ENCODE measurements at places on chromosomes 5 and 9.

GRCh38 chr5:121851643-121852574 lies at the start of gene FTMT:
Gene FTMT (plus strand): TSS chr5:121851882. CDS start chr5:121851964, 82 bp downstream.
- DNase-seq, result peak; percentile 57

GRCh38 chr5:130335117-130335516 lies 430.9 kb downstream of the CHSY3 start:
- no peak for DNase-seq

DNA sequence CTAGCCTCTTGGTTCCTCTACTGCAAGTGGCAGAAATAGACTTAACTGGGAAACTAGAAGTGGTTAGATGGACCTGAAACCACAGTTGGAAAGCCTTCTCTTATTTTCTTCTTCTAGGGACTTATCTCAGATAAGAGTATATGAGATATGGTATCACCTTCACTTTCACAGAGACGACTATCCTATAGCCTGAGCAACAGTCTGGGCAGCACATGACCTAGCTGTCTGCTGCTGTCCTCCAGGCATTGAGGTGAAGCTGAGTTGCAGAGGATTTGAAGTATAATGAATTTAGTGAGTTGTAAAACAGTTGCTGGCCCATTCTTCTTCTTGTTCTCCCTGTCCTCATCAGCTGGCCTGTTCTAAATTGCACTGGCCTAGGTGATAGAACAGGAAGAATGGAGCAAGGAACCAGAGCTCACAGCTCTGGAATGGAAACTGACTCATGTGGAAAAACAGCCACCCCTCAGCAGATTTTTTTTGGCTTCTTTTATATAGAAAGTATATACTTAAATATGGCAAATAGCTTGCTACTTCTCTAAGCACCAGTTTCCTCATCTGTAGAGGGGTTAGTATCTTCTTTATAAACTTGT lies 27.8 kb downstream of the RECK start:
- no peak for DNase-seq

- no peak for DNase-seq
Measured at GRCh38 chr9:76897804-76898525, 7.9 kb downstream of the PRUNE2 start.

DNA sequence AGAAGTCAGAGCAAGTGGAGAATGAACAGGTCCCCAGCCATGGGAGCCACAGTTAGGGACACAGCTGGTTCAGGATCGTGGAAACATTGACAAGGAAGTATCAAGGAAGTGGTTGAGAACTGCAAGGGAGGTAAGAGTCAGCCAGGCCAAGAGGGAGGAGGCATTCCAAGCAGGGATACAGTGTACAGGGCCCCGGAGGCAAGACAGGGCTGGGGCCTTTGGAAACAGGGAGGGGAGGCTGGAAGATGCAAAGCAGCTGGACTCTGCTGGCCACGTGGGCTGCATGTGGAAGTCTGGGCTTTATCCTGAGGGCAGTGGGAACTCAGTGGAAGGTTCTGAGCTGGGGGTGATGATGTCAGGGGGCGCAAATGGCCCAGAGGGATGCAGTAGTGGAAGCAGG lies 14.2 kb downstream of the CCDC180 start:
- DNase-seq, result no peak

GRCh38 chr9:33379666-33380389 lies 22.5 kb downstream of the AQP7 start:
- peak; percentile 40 for DNase-seq

DNA sequence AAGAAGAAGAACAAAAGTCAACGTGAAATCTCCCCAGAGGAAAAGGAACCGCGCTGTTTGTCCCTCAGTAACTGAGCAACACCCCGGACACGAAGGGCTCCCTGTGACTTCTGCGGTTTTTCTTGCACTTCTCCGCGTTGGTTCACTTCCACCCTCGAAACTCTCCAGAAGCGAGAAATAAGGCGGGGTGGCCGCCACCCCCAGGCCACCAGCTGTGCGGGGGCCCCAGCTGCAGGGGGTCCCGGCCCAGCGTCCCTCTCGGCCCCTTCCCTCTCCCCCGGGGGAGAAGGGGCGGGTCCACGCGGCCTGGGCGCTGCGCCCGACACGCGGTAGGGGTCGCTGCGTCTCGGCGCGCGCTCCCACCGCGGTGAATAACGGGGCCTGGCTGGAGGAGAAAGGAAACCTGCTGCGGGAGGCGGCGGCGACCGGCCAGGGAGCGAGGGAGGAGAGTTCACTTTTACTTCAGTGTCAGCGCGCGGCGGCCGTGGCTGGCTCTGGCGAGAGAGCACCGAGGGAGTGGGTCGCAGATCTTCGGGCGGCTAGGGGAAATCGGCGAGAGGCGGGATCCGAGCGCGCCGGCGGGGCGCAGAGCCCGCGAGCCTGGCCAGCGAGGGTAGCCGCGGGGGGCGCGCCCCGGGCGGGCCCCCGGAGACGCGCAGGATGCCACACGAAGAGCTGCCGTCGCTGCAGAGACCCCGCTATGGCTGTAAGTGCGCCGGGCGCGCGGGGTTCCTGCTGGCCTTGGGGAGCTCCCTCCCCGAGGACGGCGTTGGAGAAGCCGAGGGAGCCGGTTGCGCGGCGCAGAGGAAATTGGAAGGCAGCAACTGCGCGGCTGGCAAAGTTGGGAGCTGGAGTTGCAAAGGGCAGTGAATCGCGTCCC lies at the start of gene IQGAP2:
Gene IQGAP2 (plus strand): TSS at position 400 of the 880 bp plus-strand sequence. CDS start 261 bp downstream, at position 661.
- DNase-seq, result peak; percentile 91

- DNase-seq, result no peak
Measured at GRCh38 chr9:82513242-82513751, 524.7 kb downstream of the SPATA31D1 start.

DNA sequence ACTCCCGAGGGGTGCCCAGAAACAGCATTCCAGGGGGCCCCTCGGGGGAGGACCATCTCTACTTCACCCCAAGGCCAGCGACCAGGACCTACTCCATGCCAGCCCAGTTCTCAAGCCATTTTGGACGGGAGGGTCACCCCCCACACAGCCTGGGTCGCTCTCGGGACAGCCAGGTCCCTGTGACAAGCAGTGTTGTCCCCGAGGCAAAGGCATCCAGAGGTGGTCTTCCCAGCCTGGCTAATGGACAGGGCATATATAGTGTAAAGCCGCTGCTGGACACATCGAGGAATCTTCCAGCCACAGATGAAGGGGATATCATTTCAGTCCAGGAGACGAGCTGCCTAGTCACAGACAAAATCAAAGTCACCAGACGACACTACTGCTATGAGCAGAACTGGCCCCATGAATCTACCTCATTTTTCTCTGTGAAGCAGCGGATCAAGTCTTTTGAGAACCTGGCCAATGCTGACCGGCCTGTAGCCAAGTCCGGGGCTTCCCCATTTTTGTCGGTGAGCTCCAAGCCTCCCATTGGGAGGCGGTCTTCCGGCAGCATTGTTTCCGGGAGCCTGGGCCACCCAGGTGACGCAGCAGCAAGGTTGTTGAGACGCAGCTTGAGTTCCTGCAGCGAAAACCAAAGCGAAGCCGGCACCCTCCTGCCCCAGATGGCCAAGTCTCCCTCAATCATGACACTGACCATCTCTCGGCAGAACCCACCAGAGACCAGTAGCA lies 83.9 kb downstream of the GOLPH3 start:
- peak; percentile 44 for DNase-seq

DNA sequence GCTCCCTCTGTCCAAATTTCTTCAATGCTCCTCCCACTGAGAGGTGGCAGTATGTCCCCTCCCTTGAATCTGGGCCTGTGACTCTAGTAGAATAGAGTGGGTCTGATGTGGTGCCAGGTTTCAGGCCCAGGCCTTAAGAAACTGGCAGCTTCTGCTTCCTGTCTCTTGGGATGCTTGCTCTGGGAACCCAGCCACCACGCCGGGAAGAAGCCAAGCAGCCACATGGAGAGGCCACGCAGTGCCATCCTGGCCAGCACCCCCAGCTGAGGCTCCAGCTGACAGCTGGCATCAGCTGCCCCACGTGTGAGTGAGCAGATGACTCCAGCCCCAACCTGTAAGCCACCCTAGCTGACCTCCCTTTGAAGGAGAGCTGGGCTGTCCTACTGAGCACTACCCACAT lies 7.3 kb upstream of the TSPAN17 start:
- DNase-seq, result no peak

DNA sequence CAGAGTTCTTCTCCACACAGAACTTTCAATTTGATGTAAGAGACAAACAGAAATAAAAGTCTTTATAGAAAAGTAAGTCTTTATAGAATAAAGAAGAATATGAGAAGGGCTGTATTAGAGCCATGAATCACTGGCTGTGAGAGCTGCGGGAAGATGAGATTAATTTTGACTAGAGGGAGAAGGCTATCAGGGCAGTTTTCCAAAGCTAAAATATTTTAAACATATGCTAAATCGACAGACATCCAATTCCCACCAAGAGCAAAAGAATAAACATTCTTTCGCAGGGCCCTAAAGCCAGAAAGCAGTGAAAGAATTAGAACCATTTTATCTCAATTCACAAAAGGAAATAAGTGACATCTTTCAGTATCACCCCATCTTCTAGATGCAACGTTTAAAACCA lies 208.3 kb upstream of the MAP3K1 start:
- DNase-seq, result no peak

GRCh38 chr9:86991077-86991476 lies 43.8 kb upstream of the GAS1 start:
- no peak for DNase-seq

- no peak for DNase-seq
Measured at GRCh38 chr5:57784121-57784520, 301.5 kb upstream of the ACTBL2 start.

DNA sequence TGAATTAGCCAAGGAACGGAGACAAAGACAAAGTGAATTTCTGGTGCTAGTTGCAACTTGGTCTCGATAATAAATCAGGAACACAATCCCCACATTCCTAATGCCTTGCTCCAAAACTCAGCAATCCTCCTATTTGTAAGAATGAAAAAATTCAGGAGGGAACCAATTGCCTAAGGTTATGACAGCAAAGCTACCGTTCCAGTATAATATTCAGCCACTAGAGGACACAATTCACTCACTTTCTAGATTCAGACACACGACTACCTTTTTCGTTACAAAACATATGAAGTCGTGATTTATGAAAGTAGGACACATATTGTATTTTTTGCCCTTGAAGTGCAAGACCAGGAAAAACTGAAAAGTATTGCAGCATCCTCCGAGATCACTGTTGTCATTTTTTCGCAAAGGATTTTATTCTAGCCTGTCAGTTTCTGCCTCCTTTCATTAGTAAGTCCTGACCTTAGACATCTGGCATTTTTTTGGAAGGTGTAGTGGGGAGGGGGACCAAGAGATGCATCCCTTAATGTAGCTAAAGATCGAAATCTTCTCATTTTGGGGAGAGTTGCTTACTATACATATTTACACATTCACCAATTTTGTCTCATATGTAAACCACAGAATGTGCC lies 133.1 kb downstream of the DOCK8 start:
- no peak for DNase-seq

DNA sequence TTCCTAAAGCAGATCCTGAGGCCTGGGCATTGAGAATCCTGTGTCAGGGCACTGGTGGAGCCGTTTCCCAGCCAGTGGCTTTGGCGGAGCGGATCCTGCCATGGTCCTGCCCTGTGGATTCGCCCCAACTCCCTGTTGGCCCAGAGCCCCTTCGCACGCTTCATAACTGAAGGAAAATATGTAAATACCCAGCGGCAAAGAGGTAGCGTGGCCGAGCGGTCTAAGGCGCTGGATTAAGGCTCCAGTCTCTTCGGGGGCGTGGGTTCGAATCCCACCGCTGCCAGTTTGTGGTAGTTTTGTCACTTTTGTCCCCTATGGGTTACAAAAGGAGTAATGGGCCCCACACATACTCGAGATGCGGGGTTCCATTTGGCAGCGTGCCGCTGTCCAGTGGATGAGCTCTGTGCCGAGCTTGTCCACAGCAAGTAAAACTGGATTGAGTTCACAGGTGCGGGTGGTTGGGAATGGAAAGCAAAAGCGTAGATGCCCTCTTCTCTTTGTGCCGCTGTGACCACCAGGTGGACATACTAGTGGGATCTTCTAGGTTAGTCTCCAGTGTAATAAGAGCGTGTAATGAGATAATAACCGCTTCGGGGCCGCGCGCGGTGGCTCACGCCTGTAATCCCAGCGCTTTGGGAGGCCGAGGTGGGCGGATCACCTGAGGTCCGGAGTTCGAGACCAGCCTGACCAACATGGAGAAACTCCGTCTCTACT lies 17.3 kb downstream of the TRIM7 start:
- DNase-seq, result peak; percentile 86

- DNase-seq, result no peak
Measured at GRCh38 chr5:178423431-178423830, 166.8 kb downstream of the COL23A1 start.

GRCh38 chr5:38666668-38667498 lies 110.4 kb upstream of the LIFR start:
- DNase-seq, result peak; percentile 65
